ENCODE measurements at places on chromosomes 6 and 20.

- no peak for DNase-seq
Measured at GRCh38 chr6:26561533-26562466, 23.6 kb downstream of the HMGN4 start.

DNA sequence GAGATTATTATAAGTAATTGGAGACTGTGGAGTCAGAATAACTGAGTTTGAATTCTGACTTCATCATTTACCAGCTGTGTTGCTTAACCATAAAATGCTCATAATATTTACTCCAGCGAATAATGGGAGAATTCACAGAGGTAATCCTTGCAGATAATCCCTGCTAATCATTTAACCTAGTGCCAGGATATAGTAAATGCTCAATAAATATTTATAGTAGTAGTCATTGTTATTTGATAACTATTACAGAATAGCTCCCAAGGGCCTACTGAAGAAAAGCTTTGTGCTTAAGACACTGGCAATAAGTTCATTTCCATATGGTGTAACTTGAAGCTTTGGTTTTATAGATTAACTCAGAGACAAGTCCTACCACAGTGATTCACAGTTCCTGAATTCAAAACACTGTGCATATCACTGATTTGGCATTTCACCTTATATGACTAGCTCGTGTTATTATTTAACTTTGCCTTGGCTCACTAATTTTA is 208.8 kb upstream of the PLCB4 start:
- DNase-seq: no peak

DNA sequence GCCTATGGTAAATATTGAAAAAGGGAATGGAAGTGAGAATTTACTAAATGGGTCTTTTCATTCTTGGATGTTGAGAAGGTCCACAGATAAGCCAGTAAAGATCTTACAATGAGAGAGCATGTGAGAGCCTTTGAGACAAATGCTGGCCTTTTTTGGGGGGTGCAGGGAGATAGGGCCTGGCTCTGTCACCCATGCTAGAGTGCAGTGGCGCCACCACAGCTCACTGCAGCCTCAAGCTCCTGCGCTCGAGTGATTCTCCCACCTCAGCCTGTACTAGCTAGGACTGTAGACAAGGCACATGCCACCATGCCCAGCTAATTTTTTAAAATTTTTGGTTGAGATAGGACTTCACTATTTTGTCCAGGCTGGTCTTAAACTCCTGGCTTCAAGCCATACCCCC is 63.2 kb upstream of the TMEM181 start:
- DNase-seq: no peak

DNA sequence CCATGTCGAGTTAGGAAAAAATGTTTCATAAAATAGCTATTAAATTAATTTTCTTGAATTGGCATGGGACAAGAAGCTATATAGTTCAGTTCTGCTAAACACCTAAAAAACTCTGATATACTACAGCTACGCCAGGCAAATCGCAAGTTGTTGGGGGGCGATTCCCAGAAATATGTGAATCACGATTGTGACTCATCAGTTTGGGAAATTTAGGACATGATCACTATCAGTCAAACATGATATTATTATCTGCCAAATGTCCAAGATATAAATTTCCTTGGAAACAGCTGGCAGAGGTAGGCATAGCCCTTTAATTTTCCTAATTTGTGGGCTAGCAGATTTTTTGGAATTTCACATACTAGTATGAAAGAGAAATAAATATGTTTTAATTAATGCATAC is 123.6 kb downstream of the ATXN1 start:
- no peak for DNase-seq

DNA sequence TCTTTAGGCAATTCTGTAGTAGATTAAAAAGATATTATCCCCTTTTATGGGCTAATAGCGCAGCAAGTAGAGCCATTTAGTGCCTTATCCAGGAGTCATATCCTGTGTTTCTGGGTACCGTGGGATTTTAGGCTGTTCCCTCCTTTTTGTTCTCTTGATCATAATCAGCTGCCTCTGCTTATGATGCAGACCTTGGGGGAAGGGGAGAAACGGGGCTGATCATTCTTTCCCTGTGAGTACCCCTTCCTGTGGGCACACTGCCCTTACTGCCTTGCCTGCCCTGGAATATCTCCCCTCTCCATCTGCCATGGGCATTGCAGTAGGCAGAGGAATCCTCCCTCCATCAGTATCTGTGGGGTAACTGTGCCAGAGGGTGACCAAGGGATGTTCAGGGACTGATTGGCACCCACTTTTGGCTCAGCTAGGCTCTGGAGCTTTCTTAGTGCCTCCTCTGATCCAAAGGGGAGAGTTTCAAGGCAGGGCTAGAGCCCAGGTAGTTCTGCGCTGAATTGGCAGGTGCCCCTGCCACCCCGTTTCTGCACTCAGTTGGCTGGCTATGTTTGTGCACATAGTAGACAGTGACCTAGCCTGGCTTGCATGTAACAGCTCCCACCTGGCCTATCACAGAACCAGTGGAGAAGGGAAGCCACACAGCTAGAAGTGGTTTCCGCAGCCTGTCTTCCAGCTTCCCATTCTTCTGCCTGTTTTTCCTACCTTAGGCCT is 103.3 kb downstream of the FIG4 start:
- no peak for DNase-seq

DNA sequence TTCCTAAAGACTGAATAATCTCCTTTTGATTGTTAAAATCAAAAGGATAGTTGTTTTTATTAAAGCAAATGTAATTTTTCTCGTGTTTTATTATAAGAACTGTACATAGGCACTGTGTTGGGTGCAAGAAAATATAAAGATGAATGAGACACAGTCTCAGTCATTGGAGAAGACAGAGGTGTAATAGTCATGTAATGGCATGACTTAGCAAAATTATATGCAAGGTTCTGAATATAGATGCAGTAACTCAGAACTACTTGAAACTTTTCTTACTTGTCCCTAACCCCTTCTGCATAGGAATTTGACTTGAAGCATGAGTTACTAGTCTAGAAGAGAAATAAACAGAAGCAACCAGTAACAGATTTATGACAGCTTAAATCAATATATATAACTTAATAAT is 14.9 kb downstream of the WTAP start:
- DNase-seq: no peak

- no peak for DNase-seq
Measured at GRCh38 chr6:19369785-19370184, 467.4 kb upstream of the ID4 start.

DNA sequence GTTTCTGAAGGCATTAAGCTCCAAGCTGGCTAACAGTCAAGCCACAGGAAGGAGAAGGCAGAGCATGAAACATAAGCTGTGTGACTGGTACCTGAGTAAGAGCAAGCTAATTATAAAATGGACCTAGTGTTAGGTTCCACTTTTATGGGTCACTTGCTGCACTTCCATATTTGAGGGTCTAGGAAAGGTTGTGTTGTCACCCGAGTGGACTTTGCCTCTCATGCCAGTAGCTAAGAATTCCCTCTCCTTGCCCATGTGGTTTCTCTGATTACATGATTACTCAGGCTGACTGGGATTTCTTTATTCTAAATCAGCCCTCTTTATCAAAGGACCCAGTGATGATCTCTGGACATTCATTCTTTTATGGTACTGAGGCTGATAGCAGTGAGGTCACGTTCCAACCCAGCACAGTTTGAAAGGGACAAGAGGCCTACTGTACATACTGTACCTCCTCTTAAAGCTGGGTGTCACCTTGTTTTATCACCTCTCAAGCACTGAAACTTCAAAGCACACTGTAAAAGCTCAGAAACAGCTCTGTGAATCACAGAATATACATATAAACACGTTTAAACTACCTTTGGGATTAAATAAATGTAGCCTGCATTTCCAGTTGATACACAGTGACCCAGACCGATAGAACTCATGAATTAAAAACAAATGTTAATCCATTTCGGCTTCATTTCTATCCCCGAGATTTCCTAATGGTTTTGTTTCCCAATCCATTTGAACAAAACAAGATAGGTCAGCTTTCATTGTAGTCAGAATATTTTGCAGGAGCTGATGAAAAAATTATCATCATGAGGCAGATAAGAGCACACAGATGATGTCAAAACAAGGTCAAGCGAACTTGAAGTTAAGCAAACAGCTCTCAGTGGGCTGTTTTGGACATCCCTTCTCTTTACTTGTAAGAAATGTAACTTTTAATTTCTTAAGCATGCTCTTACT is 96.5 kb downstream of the ALDH8A1 start:
- no peak for DNase-seq

- no peak for DNase-seq
Measured at GRCh38 chr6:142707255-142707654, 237.7 kb downstream of the HIVEP2 start.

GRCh38 chr6:12170351-12171092 is 119.6 kb upstream of the EDN1 start:
- DNase-seq: no peak

DNA sequence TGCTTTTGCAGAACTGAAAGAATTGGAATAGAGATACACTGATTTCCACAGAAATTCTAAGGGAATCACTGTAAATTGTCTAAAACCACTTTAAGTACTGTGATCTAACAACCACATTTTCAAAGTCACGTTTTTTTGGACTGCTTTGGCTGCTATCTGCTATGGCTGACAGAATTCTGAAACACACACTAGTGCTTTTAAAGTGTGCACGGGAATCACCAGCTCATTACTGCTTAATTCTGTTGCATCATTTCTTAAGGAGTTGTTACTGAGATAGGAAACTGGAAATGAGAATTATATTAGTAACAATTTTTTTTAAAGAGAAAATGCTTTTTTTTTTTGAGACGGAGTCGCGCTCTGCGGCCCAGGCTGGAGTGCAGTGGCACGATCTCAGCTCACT is 716.5 kb upstream of the NRSN1 start:
- DNase-seq: no peak

GRCh38 chr20:45098103-45098773 is 2.7 kb downstream of the KCNS1 start:
- DNase-seq: no peak

- DNase-seq: no peak
Measured at GRCh38 chr20:6530779-6531315, 236.6 kb upstream of the BMP2 start.

DNA sequence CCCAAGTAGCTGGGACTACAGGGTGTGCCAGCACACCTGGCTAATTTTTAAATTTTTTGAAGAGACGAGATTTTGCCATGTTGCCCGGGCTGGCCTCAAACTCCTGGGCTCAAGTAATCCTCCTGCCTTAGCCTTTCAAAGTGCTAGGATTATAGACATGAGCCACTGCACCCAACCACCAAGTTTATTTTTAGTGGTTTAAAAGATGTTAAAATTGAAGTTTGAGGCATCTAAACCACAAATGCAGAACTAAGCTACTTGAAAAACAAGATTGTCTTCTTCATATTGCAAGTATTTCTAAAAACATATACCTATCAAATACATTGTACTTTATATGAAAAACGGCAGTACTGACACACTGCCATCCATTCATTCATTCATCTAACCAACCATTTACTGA is 31.6 kb downstream of the WASF1 start:
- no peak for DNase-seq

DNA sequence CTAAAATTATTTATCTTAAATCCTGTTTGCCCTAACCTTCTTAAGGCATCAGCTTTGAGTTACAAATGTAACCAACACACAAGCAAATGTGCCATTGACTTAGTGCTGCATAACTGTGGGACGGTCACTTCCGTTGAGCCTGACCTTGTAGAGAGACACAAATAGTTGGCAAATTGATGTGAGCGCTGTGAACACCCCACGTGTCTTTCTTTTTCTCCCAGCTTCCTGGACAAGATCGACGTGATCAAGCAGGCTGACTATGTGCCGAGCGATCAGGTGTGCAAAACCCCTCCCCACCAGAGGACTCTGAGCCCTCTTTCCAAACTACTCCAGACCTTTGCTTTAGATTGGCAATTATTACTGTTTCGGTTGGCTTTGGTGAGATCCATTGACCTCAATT is 56.4 kb downstream of the GNAS start:
- no peak for DNase-seq

GRCh38 chr6:143810745-143811144 is 32.4 kb upstream of the LTV1 start:
- DNase-seq: no peak

GRCh38 chr20:23119456-23120216 is 33.5 kb upstream of the CD93 start:
- no peak for DNase-seq

DNA sequence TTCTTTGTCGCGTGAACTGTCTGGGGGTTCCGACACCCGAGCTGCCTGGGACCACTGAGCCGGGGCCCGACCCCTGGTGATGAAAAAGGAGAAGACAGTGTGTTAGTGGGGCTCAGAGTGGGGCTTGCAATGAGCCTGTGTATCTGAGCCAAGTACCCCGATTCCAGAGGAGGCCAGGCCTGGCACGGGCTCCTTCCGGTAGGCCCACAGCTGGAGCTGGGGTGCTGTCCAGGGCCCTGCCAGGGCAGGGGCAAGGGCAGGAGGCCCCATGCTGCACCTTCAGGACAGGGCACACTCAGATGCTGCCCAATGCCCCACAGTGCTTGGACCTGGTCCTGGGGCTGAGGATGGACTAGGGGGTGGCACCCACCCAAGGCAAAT is 89.4 kb downstream of the TAF4 start:
- DNase-seq: no peak

GRCh38 chr6:100246206-100246605 is 218.5 kb downstream of the SIM1 start:
- DNase-seq: no peak

DNA sequence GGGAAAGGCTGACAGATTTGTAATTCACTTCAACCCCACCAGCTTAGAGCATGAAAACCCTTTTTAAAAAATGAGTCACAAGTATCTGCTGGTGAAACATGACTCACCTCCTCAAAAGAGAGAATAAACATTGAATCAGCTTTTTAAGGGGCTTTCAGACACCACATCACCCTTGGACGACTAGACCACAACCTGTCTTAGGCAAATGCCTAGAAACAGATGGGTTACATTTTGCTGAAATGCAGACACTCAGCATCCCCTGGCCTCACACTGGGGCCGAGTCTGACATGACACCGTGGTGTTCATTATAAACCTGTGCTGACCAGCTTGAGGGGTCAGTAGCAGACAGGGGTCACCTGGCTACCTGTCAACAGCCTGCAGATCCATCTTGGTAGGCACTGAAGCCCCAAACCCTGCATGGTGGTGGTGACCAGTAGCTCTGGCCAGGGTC is 175.3 kb upstream of the CST7 start:
- no peak for DNase-seq

- DNase-seq: no peak
Measured at GRCh38 chr6:156033598-156033997, 578.0 kb upstream of the NOX3 start.

- DNase-seq: no peak
Measured at GRCh38 chr6:159886270-159886669, 4.5 kb upstream of the MAS1 start.

GRCh38 chr6:45049188-45049843 is 278.8 kb upstream of the RUNX2 start:
- no peak for DNase-seq

GRCh38 chr6:52522655-52523054 is 54.2 kb downstream of the TRAM2 start:
- DNase-seq: no peak
